ENCODE measurements at places on chromosomes 6 and 20.

DNA sequence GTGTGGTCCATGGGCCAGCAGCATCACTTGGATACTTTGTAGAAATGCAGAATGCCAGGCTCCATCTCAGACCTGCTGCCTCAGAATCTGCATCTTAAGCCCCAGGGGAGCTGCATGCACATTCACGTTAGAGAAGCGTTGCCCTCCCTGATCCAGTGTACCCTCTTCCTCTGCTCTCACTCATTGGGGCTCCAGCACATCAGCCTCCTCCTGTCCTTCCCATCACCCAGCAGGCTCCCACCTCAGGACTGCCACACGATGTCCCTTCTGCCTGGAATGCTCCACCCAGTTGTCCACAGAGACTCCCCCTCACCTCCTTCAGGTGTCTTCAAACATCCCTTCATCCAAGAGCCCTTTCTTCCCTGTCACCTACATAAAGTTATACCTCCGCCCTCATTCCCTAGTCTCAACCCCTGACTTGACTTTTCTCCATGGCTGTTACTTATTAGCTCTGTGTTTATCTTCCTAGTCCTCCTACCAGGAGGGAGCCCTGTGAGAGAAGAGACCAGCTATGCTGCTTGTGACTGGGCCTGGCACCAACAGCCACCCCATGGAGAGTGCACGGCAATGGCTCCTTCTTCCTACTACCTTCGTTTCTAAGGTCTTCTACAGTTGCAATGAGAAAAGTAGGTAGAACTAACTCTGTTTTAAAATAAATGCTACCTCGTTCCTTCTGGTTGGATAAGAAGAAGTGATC, 3.3 kb upstream of the ACSS1 start:
- no peak for DNase-seq

GRCh38 chr6:142185641-142186040, 38.6 kb downstream of the VTA1 start:
- DNase-seq: no peak

DNA sequence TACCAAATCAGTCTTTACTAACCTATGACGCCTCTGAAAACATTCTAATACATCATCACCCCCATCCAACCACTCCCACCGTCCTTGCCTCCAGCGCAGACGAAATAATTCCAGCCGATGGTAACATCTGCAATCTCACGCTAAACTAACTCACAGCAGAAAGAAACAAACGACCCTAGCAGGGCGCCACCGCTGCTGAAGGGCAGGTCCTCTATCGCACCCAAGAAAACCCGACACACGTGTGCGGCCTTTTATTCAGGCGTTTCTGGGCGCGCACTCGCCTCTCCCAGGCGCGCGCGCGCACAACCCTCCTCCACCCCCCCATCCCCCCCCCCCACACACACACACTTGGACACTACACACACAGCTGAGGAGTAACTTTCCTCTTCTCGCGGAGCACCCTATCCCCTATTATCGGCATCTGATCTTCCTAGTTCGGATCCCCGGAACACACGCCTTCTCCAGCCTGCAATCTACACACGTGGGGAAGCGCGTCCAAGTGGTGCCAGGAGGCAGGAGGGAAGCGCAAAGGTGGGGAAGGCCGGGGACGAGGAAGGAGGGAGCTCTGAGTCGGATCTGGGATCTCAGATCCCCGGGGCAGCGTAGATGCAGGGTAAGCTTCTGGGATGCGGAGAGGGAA, 1.4 kb downstream of the GFOD1 start:
- DNase-seq: peak; percentile 49

GRCh38 chr6:28263922-28264321, 3.0 kb upstream of the ZSCAN26 start:
- DNase-seq: no peak

DNA sequence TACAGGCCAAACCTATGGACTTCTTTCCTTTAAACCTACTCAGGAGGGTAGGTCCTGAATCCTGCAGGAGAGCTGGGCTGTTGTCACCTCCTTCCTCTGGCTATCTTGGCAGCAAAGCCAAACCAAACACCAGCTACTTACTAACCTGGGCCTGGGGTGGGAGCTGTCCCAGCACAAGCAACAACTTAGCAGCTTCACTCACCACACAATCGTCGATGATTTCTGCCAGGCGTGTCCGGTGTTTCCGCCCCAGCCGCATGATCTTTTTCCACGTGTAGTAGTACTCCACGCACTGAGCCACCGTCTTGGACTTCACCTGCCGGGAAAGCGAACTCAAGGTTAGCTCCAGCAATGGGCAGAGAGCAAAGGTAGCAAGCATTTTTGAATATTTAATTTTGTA, 25.4 kb upstream of the MRPS10 start:
- no peak for DNase-seq

GRCh38 chr20:35329435-35330139, 37.4 kb upstream of the FAM83C start:
- DNase-seq: peak; percentile 80

- no peak for DNase-seq
Observed at GRCh38 chr6:97427648-97428047, 144.6 kb upstream of the MMS22L start.

DNA sequence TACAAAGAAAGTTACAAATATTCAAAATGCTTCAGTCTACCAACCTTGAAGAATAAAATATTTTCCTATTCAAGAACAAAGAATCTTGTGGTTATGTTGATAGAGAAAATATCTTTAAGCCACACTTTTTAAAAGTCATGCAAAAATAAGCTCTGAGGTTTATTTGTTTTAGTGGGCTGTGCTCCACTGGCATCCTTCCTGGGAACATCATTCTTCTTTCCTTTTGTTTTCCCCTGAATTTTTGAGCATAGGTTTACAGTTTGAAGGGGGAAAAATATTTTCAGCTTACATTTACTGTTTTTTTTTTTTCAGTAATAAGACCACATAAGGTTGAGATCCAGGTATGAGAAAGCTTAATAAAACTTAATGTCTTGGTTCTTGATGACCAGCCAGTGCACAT, 72.0 kb upstream of the BACH2 start:
- DNase-seq: no peak

DNA sequence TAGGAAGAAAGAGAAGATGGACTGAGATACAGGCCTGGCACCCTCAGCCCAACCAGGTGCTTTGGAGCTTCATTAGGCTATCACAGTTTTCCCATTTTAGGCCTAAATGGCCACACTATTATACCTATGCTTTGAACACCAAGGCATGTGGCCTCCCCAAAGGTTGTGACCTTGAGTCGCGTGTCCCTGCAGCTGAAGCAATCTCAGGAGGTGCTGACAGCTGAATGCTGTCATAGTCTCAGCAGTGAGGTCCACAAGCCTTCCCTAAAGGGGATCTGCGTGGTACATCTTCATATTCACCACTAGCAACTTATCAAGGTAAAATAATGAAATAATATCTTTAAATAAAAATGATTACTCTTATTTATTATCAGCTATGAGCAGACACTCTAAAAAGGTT, 707.9 kb upstream of the NRSN1 start:
- no peak for DNase-seq

DNA sequence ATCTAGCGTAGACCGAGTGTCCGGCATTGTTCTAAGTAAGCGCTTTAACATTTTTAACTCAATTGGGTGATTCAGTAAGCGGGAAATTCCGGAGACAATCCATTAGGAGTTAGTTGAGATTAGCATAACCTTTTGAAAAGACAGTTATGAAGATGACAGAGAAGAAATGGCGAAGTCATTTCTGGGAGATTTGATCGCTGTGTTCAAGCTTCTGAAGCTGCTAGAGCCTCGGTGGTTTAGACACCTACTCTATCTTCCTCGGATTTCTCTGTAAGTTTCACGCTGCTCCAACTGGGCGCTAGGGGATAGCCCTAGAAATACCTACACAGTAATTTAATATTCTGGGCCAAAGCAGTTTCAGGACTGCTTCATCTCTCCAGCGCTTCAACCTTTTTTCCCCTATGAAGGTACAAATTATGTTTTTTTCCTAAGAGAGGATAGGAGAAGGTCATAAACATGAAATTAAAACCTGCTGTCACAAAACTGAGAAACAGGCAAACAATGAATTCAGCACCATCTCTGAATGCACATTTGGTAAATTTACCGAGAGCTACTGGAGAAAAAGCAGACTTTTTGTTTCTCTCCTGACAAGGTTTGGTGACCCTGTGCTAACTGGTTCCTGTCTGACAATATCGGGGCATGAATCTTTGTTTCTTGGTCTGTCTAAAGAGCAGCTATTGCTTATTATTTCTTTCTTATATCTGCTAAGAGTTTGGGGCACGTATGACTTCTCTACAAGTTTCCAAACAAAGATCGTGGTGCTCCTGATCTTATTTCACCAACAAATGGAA, 22.4 kb downstream of the ZNF311 start:
- DNase-seq: peak; percentile 40

GRCh38 chr6:30463651-30464618, 25.4 kb upstream of the HLA-E start:
- peak; percentile 82 for DNase-seq

DNA sequence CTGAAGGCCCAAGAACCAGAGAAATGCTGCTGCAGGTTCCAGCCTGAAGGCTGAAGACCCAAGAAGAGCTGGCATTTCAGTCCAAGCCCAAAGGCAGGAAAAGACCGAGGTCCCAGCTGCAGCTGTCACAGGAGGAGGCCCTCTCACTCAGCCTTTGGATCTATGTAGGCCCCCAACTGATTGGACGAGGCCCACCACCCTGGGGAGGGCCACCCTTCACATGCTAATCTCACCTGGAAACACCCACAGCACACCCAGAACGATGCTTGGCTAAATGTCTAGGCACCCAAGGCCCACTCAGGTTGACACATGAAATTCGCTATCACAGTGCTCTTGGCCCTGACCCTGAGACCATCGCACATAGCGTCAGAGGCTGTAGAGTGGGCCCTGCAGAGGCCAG, 6.8 kb downstream of the SLCO4A1 start:
- no peak for DNase-seq

GRCh38 chr20:50305636-50306477, 115.2 kb downstream of the CEBPB start:
- no peak for DNase-seq

- DNase-seq: no peak
Observed at GRCh38 chr6:89611666-89612065, 26.9 kb downstream of the LYRM2 start.

- DNase-seq: no peak
Observed at GRCh38 chr6:139653111-139653510, 278.7 kb upstream of the CITED2 start.

GRCh38 chr6:169082093-169082492, 171.6 kb downstream of the THBS2 start:
- no peak for DNase-seq

- DNase-seq: no peak
Observed at GRCh38 chr6:131575834-131576478, 2.9 kb downstream of the ARG1 start.

GRCh38 chr20:46914789-46915379, 20.2 kb downstream of the EYA2 start:
- no peak for DNase-seq

- DNase-seq: no peak
Observed at GRCh38 chr6:127069659-127070279, 48.7 kb upstream of the RSPO3 start.

GRCh38 chr6:2978923-2979322, 7.6 kb upstream of the SERPINB6 start:
- no peak for DNase-seq

- no peak for DNase-seq
Observed at GRCh38 chr20:21113697-21114096, 7.5 kb upstream of the LINC00237 start.

DNA sequence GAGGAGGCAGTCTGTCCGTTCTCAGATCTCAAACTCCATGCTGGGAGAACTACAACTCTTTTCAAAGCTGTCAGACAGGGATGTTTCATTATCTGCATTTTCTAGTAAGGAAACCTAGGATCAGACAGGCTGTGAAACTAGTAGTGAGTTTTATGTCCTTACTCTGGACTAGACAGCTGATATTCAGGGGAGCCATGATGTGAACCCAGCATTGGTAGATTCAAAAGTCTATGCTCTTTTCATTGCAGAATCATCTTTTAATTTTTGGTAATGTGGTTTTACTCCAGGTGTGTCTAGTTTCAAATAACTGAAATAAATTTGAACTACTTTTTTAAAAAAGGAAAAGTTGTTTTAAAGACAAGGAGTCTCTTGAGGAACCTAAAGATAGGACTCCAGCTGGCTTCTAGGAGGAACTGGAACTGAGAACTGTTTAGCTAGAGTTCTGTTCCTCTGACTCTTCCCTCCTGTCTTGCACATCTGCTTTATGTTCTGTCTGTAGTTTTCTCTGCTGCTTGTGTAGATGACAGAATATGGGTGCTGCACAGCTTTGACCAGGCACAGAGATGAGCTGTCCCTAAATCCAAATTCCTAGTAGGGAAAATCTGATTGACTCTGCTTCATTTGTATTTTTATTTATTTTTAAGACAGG, 27.8 kb upstream of the RNF144B start:
- DNase-seq: no peak

DNA sequence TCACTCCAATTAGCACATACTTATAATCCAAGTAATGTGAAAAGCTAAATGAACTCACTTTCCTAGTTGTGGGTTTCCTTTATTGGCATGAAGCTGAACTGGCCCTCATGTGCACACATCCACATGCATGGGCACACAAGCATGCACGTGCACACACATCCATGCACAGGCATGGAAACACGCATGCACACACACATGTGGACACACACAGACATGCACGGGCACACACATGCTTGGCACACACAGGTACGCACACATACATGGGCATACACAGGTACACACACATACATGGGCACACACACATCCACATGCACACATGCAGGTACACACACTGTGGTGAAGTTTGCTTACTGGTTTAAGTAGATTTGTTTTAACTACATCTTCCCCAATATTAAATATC, 23.8 kb downstream of the SYNDIG1 start:
- DNase-seq: no peak

- DNase-seq: no peak
Observed at GRCh38 chr6:89433252-89434149, 549 bp downstream of the ANKRD6 start.

DNA sequence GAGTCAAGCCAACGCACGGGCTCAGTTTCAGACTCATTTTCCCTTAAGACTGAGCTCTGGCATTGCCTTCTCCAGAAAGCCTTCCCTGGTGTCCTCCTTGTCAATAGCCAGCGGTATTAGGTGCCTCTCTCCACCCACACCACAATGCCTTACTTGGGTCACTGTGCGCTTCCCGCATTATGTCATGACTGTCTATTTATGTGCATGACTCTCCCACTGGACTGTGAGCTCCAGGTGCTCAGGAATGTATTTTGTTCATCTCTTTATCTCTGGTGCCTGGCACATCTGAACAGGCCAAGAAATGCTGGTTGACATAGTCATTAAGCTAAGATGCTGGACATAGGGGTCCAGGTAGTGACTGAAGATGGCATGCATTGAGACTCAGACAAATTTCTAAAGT, 42.7 kb downstream of the DAAM2 start:
- no peak for DNase-seq

- DNase-seq: no peak
Observed at GRCh38 chr6:154878871-154879491, 116.1 kb upstream of the TIAM2 start.

DNA sequence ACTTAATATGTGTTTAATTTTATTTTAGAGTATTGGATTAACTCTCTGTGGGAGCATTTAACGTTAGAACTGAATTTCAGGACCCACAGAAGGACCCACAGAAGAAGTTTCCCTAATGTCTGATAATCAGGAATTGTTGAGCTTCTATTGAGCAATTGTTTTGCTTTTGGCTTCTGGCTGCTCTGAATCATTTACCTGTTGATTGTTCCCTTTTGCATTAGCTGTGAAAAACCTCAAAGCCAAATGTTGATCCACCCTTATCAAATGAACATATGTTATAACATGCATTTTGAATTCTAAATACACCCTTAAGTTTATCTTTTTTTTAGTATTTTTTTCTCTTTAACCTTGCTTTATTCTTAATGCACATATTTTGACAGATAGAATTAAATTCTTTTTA, 393.5 kb downstream of the LAMA2 start:
- DNase-seq: no peak
